ENCODE measurements at places on chromosomes 4 and X. TPM values are rescaled to one million over a fixed set of nuclear protein-coding genes. Genes with fewer than 3 reads are reported as not detected.

The HPSE gene
- 0.54 TPM for polyA plus RNA-seq

The VEGFC gene
- polyA plus RNA-seq, result not detected

The XK gene
- polyA plus RNA-seq, result 0.18 TPM

The TMEM156 gene
- polyA plus RNA-seq, result 152 TPM

The STK26 gene
- 36.2 TPM for polyA plus RNA-seq

The SMIM31 gene
- not detected for polyA plus RNA-seq

The NDP gene
- not detected for polyA plus RNA-seq

The LRAT gene
- not detected for polyA plus RNA-seq

The F8 gene
- 2.7 TPM for polyA plus RNA-seq

The UFSP2 gene
- 29.2 TPM for polyA plus RNA-seq

The AGTR2 gene
- not detected for polyA plus RNA-seq

The FRAS1 gene
- not detected for polyA plus RNA-seq

The ADAM29 gene
- polyA plus RNA-seq, result 0.59 TPM

The KDR gene
- not detected for polyA plus RNA-seq

The REELD1 gene
- polyA plus RNA-seq, result not detected

The CSAG2 gene
- polyA plus RNA-seq, result not detected

The SLC9A7 gene
- 18.7 TPM for polyA plus RNA-seq

The CLCN4 gene
- 5.1 TPM for polyA plus RNA-seq

The PDE5A gene
- 2.0 TPM for polyA plus RNA-seq

The APOO gene
- polyA plus RNA-seq, result 18.1 TPM

The MAGEB10 gene
- polyA plus RNA-seq, result not detected

The TLR8 gene
- polyA plus RNA-seq, result 0.20 TPM

The XAGE1A gene
- polyA plus RNA-seq, result not detected

The PF4V1 gene
- polyA plus RNA-seq, result not detected

The ARMCX1 gene
- polyA plus RNA-seq, result not detected

The GPC4 gene
- not detected for polyA plus RNA-seq

The DCAF12L2 gene
- polyA plus RNA-seq, result not detected

The RS1 gene
- not detected for polyA plus RNA-seq

The FOXR2 gene
- polyA plus RNA-seq, result not detected

The PPP2R2C gene
- polyA plus RNA-seq, result not detected

The LRRC66 gene
- 0.08 TPM for polyA plus RNA-seq

The ARFIP1 gene
- polyA plus RNA-seq, result 18.2 TPM

The SULT1E1 gene
- polyA plus RNA-seq, result not detected

The KANTR gene
- 1.9 TPM for polyA plus RNA-seq

The VMA21 gene
- 27.5 TPM for polyA plus RNA-seq

The CENPE gene
- polyA plus RNA-seq, result 0.49 TPM

The RNF150 gene
- not detected for polyA plus RNA-seq

The WWC2 gene
- polyA plus RNA-seq, result 0.29 TPM
